ENCODE measurements at places on chromosomes 1 and 21.

DNA sequence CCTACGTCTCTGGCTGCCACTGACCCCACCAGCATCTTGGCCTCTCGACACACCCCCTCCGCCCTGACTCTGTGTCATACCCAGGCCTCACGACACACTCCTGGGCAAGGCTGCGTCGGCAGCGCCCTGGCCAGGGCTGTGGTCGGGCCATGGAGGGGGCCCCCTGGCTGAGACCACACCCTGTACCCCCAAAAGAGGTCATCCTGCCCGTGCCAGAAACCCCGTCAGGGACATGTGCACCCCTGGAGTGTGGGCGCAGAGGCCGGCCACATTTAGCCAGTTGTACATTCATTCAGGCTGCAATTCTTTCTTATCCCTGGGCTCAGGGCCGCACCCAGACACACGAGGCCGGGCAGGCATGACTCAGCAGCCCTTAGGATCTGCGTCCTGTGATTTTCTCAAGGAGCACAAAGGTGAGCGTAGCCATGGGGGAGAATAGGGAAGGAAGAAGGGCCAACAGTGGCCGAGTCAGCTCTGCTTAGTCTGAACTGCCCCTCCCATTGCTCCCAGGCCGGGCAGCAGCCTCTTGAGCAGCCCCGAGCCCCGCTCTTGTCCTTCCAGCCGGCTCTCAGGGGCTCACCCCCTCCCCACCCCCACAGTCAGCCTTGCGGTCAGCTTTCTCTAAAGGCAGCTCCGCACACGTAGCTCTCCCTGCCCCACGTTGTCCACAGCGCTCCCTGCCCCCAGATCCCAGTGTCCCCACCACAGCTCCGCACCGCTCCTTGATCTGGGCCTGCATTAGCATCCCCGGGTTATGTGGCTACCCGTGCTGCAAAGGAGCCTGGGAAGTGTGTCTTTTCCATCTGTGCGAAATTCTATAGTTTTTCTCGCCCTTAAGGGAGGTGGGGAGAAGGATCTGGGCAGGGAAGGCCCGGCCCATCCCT is 7.9 kb downstream of the CSTB start:
- peak; percentile 82 for DNase-seq

DNA sequence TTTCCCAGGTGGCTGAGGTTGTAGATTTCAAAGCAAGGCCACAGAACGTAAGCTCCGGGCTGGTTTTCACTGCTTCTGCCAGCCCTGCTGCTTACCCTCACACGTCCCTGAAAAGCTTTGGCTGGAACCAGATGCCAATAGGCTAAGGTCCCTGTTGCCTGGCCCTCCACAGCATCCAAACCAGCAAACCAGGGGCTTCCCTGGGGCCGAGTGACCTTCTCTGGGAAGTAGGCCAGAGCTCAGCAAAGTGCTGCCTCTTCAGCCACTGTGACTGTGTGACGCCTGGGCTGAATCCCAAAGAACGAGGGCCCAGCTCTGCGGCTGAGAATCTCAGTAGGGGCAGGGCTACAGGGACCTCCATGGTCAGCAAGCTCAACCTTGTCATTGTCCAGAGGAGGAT is 28.9 kb upstream of the RBM15 start:
- no peak for DNase-seq

DNA sequence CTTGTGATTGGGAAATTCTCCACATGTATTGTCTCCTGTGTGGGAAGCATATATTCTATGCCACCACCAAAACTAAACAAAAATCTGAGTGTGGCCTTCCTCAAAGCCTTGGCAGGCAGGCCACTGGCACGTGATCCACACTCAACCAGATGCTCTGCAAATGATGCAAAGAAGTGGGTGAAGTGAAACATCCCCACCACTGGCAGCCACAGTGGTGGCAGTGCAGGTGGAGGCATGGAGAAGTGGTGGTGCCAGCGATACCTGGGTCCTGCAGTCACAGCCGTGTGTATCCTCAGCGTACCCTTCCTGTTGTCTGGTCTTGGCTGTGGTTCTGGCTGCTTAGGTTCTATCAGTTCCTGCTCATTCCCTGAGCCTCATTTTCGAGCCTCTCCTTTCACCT is 65.2 kb downstream of the PLPPR5 start:
- DNase-seq, result no peak

GRCh38 chr1:70487910-70488665 is 77.0 kb downstream of the CTH start:
- DNase-seq, result peak; percentile 12

DNA sequence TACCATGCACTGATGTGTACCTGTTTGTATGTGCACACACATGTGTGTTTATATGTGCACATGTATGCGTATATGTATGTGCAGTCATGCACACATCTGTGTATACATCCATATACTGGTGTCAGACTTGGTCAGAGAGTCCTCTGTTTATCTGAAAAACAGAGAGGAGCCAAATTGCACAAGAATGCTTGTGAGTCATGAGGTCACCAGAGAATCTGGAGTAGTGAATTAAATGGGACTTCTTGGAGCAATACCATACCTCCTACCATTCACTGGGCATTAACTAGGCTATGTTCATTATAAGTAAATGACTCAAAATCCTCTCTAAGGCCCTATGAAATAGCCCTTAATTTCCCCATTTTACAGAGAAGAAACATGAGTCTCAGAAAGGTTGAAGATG is 272.1 kb upstream of the C1orf87 start:
- no peak for DNase-seq

- no peak for DNase-seq
Observed at GRCh38 chr1:165772739-165773138, 4.1 kb upstream of the TMCO1 start.

DNA sequence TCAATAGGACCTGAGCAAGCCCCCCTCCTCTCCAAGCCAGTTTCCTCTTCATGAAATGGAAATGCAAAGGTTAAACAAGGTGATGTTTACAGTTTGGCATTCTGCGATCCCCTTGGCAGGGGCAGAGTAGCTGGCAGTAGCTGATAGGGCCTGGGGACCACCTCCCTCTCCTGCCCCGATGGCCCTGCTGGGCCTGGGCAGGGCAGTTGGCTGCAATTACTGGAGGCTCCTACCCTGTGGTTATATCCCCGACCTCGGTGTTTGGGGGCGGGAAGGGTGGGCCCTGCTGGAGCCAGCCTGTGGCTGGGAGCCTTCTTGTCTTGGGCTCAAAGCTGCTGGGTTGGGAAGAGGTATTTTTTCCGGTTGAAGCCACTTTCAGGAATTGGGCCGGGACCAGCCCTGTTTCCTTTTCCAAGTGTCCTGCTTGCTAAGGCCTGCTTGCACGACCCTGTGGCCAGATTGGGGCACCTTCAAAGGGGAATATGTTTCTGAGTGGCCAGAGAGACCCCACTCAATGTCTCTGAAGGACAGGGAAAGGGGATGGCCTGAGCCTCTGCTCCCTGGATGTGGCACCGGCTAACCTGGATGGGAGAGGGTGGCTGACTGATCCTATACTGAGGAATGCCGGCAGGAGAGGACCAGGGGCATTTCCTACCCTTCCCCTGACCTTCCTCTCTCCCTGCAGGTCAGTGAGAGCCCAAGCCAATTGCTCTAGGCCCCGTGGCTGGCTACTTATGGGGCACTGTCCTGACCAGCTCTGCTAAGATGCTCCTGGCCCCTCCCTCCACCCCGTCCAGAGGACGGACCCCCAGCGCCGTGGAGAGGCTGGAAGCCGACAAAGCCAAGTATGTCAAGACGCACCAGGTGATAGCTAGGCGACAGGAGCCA is 1.9 kb downstream of the FAM110D start:
- DNase-seq, result no peak

GRCh38 chr1:178955391-178955954 is 70.2 kb upstream of the FAM20B start:
- DNase-seq, result no peak

DNA sequence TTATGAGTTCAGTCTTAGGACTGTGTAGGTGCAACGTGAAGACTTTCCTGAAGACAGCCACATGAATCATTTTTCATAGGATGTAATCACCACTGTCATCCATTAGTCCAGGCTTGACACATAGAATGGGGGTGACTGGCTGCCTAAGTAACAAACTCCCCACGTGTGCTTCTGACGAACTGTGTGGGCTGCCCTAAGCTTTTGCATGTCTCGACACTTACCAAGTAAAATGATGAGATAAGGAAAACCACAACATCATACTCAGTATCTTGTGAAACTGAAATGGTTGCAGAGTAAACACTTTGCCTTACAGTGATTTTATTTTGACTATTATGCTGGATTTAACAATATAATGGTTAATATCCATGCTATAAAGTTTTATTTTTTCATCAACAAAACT is 19.5 kb downstream of the ERG start:
- no peak for DNase-seq

DNA sequence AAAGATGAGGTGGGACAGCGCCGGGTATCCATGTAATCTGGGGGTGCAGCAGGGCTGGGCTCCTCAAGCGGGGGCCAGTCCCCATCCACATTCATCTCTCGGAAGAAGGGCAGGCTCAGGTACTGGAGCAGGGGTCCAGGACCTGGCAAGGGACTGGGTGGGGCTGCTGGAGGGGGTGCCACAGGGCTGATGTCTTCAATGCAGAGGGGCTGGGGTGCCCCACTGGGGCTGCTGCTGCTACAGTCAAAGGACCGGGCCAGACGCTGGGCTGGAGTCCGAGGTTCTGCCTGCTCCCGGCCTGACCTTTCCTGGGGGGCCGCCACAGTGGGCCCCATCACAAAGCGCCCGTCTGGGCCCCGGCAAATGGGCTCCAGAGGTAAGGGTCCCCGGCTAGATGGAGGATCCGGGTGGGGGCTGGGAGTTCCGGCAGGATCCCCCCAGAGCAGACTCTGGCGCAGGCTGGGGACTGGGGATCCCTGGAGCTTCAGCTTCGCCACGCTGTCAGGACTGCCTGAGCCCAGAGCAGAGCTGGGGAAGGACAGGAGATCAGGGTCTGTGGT is 3.3 kb upstream of the TAGLN2 start:
- DNase-seq, result no peak

DNA sequence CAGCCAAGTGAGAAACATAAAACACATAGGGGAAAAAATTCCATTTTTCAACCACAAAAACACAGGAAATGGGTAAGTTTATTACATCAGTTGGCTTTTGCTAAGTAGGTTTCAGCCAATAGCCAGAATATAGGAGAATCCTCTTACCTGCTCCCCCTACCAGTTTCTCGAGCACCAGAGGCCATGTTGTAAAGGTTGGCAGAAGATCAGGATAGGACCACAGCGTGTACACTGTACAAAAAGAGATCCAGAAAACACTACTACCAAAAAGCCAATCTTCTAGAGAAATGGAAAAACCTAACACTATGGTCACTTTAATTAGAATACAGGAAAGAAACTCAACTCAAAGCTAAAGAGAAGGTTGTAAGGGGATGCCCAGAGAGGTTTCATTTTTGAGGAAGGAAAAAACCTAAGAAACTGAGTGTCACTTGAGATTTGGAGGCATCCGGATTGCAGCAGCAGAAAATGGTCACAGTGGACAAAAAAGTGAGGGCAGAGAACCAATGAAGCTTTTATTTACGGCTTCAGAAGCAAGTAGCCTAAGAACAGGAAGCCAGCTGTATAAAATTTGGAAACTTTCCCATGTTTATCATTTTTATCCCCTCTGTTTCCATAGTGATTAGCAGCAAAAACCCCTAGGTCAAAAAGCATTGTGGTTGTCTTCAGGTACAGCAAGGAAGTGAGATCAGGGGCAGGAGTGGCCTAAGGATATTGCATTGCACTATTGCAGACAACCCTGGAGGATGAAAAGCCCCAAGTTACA is 2.9 kb downstream of the EIF2D start:
- DNase-seq, result no peak

DNA sequence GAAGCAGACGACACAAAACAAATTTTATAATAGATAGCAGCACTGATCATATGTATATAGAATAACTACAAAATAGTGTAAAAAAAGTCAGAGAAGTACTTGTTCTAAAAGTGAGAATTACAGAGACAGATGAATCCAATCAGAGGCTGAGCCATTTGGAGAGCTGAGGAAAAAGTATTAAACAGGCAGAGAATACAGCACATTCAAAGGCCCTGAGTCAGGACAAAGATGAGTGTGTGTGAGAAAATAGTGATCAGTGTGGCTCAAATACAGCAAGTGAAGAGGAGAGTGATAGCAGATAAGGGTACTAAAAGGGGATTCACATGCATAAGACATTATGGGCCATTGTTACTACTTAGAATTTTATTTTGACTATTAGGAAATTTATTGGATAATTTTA is 430.6 kb upstream of the BRINP3 start:
- DNase-seq, result no peak

DNA sequence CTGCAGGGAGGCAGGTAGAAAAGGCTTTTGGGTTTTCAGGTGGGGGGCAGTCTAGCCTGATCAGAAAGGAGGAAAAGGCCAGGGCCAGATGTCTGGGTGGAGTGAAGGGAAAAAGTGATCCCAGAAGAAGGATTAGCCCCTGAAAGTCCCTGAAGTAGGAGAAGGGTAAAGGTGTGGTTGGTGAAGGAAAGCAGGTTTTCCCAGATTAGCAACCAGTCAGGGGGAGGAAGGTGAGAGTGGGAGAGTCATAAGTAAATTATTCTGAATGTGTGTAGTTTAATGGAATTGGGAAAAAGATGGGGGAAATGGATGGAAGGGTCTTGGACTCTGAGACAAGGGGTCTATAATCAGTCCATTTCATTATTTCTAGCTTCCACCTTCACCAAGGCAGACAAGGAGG is 647 bp upstream of the SPRR1A start:
- no peak for DNase-seq

- no peak for DNase-seq
Observed at GRCh38 chr1:52423771-52424170, 19.4 kb downstream of the PRPF38A start.

- peak; percentile 40 for DNase-seq
Observed at GRCh38 chr1:22607154-22607553, 29.3 kb upstream of the C1QA start.

DNA sequence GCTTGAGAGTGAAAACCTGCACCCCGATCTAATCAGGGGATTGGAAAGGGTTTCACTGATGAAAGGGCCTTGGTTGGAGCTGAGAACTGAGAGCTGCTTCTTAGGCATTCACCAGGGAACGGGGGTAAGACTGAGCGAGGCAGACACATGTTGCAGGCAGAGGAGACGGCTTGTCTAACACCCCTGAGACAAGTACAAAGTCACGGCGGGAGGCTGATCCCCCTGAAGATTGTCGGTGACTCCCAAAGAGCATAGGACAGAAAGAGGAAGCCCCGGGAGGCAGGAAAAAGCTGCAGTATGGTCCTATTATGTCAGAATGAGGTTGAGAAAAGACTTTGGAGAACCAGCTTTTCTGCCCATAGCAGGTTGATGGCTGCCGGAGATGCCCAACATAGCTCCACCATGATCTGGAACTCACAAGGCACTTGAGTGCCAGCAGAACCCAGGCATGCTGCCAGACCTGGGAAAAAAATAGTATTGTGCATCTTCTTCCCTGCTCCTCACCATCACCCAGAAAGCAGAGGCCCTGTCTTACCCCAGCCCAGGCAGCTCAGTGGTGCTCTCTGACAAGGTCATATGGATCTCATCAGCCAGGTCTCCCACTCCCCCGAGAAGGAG is 463.9 kb upstream of the PROX1 start:
- DNase-seq, result no peak

GRCh38 chr21:32048353-32048752 is 175.5 kb downstream of the HUNK start:
- DNase-seq, result no peak

GRCh38 chr1:203085528-203086406 is at the start of gene MYOG:
MYOG (minus strand) TSS chr1:203086012; CDS start chr1:203085961, 51 bp downstream.
- no peak for DNase-seq

Data from AG20443 (cell line).